Central memory CD4-positive, alpha-beta T cell (primary cell): ENCODE measurements at places on chromosomes 16 and 17.

DNA sequence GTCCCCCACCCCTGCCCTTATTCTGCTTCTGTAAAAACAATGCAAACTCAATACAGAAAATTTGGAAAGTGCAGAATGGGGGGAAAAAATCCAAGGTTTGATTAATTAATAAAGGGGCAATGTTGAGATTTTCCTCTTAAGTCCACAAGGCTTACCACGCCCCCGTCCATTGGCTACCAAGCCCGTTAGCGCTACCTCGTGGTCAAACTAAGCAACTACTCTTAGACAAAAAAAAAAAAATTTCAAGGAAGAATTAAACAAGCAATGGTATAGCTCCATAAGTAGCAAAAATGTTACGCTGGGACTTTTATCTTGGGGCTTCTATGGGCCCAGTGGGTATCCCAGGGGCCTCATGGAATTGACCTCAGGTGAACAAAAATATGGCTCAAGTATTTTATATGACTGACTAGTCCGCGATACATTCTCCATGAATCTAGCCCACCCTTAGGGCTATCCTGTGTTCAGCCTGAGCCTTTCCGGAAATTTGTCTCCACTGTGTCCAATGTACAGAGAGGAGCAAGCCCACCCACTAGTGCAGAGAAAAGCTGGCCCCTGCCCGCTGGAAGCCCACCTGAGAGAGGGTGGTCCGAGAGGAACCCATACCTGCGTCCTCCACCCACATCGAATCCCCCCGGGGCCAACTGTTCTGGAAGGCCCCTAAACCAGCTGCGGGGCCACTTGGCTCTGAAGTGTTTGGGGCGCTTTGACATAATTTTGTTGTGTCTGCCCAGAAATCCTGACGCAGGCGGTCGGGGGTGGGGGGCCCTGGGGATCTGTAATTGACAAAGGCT lies 19.1 kb upstream of the TEX2 start:
- peak; percentile 48 for DNase-seq

DNA sequence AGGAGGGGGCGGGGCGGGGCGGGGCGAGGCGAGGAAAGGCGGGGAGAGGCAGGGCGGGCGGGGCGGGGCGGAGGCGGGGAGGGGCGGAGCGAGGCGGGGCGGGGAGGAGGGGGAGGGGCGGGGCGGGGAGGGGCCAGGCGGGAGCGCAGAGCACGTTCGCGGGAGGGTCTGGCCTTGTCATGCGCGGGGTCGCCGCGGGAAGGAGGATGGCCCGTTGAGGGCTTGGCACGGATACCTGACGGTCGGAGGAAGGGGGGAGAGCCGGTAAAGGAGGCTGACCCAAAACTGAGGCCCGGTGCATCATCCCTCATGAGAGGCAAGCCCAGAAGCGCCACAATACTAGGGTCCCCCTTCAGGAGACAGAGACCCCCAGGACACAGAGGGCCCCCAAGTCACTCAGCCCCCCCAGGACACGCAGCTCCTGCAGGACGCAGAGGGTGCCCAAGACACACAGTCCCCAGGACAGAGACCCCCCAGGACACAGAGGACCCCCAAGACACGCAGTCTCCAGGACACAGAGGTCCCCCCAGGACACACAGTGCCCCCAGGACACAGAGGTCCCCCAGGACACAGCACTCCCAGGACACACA lies 593 bp upstream of the WDR45B start:
- DNase-seq = no peak

DNA sequence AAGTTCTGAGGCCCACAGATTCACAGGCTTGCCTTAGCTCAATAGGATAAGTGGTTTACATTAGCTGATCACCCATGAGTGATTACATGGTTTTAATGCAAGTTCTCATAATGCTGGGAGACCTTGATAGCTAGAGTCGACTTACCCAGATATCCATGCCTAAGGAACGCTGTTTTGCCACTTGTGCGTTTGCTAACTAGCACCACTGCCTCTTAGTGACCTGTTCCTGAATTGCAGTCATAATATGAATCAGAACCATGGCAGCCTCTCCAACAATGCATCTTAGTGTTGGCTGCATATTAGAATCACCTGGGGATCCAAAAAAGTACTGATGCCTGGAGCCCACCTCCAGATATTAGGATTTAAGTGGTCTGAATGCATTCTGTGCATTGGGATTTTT lies 251.1 kb upstream of the CDH5 start:
- no peak for DNase-seq

DNA sequence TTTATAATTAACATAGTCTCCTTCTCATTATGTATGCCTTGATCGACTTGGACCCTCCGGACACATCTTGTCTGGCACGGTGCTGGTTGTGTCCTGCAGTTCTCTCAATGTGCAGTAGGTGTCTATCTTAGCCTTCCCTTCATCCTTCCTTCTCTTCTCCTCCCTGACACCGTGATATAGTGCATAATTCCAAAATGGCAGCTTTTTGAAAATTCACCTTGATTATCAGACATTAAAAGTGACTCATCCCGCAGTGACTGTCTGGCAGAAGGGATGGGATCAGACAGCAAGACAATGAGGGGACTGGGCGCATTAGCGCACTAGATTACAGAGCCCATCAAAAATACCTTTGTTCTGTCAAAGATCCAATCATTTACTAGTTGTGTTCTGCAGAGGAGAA lies 70.0 kb upstream of the PMFBP1 start:
- no peak for DNase-seq

GRCh38 chr17:81428121-81428515 lies 32.9 kb downstream of the BAHCC1 start:
- DNase-seq = no peak

- DNase-seq = no peak
These were observed 20.3 kb downstream of the TRIM25 start for GRCh38 chr17:56893503-56893902.

GRCh38 chr17:40884708-40885512 lies at the start of gene KRT20:
Gene KRT20 (minus strand): TSS chr17:40885242. CDS start chr17:40885185, 57 bp downstream.
- DNase-seq = no peak

- no peak for DNase-seq
These were observed 7.7 kb downstream of the ARHGAP17 start for GRCh38 chr16:25007284-25007984.

- no peak for DNase-seq
These were observed 20.6 kb upstream of the PIK3R6 start for GRCh38 chr17:8887834-8888703.

DNA sequence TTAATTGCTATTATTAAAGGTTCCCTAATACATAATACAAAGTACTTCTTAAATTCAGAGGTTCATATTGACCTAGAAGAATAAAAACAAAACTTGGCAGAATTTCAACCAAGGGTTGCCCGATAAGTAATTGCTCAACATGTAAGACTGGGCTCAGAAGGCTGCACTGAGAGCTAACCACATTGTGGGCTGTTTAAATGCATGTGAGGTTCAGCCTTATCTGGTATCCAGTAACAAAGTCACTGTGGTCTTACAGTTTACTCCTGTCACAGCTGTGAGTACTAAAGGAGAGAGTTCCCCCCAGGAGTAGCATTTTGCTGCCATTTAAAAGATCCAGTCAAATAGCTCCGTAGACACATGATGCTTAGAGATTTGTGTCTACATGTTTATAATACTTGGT lies 1.6 kb upstream of the DHRS11 start:
- DNase-seq = no peak

DNA sequence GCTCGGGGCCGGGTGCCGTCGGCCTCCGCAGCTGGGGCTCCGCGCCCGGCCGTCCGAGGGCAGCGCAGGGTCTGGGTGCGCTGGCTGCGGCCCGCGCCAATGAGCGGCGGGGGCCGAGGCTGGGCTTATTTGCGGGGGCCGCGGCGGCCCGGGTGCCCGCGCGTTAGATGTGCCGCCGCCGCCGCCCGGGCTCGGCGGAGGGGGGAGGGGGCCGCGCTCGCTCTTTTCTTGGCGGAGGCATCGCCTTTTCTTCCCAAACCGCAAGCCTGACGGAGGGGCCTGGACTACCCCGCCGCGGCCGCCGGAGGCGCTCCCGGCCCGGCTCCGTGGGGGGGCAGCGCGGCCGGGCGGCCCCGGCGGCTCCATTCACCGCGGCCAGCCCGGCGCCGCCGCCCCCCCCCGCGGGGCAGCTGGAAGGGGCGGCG lies at the start of gene NOTUM:
Gene NOTUM (minus strand): TSS at position 101 of the 425 bp plus-strand sequence. CDS start 278 bp downstream, outside the sequence.
- no peak for DNase-seq
